ENCODE measurements at places on chromosomes 4 and X. TPM values are rescaled to one million over a fixed set of nuclear protein-coding genes. Genes with fewer than 3 reads are reported as not detected.

DNA sequence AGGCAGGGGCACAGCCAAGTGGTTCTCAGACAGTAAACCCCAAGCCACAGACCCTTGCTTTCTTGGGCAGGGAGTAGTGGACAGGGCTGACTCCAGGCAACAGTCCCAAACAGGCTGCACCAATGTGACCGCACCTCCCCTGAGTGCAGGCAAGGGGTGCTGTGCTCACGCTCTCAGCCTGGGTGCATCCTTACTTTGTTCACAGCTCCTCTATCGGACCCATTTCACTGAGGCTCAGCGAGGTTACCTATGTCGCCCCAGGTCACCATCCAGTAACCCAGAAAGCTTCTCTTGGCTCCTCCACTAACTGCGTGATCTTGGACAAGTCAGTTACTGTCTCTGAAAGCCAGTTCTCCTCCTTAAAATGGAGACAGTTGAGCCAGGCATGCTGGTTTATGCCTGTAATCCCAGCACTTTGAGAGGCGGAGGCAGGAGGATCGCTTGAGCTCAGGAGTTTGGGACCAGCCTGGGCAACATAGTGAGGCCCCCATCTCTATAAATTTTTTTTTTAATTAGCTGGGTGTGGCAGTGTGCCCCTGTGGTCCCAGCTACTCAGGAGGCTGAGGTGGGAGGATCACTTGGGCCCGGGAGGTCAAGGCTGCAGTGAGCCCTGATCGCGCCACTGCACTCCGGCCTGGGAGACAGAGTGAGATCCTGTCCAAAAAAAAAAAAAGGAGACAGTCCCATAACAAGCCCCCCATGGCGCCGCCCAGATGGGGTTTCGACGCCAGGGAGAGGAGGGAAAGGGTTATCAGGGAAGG is 823 bp upstream of the MAN2B2 start:
- no peak for DNase-seq

Gene GPR34
- 7.1 TPM for total RNA-seq

Gene SERTM2
- total RNA-seq = 5.6 TPM

DNA sequence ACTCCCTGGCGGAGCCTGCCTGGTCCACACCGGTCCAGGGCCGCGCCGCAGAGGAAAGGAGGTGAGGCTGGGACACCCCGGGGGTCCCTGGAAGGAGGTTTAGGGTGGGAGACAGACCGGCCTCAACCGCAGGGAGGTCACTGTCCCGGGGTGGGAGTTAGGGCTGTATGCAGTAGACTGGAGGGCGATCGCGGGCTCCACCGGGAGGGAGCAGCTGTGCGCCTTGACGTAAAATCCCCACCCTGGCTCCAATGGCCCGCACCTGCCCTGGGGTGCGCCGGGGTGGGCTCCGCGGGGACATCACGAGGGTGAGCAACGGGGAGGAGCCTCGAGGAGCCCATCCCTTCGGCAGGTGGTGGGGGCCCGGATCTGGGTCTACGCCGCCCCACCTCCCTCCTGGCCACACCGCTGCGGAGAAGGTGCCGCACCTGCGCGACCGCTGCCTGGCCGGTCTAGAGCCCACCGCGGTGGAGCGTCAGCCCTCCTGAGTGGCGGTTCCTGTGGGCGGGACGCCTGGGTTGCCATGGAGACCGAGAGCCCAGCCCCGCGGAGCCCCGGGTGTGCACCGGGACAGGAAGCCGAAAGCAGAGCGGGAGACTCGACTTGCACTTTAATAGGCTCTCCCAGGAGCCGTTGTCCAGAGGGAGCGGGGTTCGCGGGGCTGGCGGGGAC is 105.1 kb downstream of the ADRA2C start:
- DNase-seq = no peak

DNA sequence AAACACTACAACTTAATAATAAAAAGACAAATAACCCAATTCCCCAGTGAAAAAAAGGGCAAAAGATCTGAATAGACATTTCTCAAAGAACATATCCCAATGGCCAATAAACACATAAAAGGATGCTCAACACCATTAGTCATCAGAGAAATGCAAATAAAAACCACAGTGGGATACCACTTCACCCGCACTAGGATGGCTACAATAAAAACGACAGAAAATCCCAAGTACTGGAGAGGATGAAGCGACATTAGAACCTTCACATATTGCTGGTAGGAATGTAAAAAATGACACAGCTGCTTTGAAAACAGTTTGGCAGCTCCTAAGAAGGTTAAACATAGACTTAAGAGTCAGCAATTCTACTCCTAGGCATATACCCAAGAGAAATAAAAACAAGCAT is 140.6 kb upstream of the ARX start:
- no peak for DNase-seq

DNA sequence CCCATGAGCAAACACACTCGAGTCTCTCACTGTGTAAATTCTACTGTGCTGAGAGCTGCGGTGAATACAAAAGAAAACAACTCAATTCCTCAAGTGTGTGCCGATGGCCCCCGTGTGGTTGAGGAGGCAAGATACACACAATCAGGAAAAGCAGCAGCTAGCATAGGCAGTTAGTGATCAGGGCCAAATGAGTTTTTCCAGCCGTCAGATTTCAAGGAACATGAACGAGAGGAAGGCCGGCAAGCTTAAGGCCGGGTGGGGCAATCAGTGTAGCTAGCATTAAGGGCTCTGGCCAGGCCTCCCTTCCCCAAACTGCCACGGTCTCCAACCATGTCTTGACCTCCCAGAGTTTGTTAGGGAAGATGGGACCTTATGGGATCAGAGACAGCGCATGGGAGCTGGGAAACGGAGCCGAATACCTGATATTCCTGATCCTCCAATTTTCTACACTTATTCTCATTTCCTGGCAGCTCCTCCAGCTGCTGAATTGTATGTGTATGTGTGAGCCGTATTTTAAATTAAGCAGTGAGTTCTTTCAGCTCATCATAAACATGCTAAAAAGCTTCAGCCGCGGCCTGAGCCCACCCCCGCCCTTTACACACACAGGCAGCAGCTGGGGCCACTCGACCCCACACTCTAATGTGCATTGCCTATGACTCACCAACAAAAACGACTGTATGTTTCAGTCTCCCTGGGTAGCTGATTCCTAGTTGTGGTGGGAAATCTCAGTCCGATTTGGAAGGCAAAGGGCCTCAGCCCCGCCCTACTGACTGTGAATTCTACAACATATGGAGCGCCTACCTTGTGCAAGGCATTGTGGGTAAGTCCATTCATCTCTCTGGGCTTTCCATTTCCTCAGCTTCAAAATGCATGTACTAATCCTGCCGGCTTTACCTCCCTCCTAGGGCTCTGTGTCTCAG is 59.9 kb downstream of the RTL9 start:
- DNase-seq = peak; percentile 52

DNA sequence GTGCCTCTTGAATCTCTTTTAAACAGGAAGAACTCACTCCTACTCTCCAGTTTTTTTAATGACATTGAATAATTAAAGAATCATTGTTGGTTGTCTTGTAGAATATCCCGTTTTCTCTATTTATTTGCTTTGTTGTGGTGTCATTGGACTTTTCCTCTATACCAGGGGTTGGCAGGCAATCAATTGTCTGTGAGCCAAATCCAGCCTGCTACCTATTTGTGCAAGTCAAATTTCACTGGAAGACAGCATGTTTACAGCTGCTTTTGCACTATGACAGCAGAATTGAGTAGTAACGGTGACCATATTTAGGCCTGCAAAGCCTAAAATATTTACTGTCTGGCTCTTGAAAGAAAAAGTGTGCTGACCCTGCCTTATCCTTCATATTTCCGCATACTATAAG is 34.8 kb downstream of the POLA1 start:
- DNase-seq = no peak

- peak; percentile 75 for DNase-seq
Measured at GRCh38 chr4:148445071-148445859, 3.1 kb upstream of the NR3C2 start.

DNA sequence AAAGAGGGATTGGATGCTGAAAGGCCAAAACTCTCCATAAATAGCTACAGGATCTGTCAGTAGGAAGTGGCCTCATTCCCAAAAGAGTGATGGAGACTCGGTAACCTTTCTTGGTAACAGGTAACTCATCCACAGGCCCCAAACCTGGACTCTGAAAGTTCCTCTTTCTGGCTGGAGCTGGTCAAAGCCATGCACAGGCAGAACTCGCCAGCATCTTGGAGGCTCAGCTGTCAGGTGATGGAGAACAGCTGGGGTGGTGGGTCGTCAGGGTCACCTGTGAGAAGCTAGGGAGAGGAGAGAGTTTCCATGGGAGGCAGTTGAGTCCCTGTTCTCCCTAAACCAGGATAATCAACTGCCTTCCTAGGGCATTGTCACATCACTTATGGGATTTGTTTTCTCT is 354.3 kb upstream of the GATB start:
- no peak for DNase-seq

Gene PDLIM3
- 127 TPM for total RNA-seq

DNA sequence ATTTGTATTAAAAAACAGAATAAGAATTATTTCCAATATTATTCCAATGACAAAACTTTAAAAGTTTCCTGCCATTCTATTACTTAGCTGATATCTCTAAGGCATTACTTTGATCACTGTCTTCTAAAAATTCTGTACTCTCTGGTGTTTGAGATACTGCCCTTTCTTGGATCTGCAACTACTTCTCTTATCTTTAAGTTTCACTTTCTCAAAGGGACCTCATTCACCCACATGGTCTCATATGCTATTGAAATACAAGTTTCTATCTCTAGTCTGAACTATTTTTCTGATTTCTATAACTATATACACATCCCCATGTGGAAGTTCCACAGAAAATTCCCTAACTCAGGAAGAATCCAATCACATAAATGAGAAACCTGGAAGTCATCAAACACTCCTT is 22.2 kb downstream of the TMPRSS11E start:
- DNase-seq = no peak

Gene AFAP1
- total RNA-seq = 29.5 TPM

DNA sequence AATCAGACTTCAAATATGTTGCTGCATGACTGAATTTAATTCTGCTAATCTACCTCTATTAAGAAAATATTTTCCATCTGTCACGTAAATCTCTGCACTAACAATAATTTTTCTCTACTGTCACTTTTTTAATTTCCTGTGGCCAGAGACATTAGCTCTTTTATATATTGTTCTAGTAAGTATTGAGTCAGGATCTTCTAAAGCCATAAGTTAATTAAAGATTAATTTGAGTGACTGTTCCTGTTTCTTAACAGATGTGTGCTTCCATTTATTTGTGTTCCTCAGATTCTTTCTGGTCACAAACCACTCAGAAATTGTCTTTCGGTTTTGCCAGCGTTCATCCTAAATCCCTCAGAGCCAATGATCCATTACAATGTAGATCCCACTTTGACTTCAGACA is 2.4 kb upstream of the SMR3B start:
- DNase-seq = no peak

- DNase-seq = no peak
Measured at GRCh38 chr4:53932796-53933610, 131.4 kb downstream of the CHIC2 start.

DNA sequence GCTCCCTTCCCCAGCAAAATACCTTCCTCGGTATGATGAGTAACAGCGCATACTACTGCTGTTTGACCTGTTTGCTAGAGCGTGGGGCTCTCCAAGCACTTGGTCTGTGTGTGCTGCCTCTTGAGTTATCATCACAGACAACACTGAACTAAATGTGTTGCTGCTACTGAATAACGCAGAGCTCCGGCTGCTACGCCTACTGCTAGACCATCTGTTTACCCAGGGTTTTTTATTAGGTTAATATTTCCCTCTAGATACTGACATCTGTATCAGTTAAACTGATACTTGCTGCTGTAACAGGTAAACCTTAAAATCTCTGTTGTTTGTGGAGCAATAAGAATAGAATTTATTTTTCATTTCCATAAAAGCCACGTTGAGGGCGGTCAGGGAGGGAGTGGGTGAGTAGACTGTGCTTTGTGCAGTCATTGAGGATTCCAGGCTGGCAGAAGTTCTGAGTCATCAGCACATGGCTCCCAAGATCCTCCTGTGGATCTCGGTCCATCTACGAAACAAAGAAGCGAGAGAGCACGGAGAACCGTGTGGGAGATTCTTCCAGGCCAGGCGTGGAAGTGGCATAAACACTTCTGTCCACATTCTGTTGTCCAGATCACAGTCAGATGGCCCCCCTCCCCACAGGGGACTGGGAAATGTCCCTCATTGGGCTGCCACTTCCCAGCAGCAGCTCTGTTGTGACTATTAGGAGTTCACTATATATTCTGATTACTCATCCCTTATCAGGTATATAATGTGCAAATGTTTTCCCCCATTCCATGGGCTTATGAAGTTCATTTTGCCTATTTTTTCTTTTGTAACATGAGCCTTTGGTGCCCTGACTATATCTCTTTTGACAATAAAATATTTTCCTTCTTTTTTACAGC is 14.1 kb downstream of the GRK4 start:
- DNase-seq = no peak

GRCh38 chrX:114582698-114583395 is 1.0 kb upstream of the HTR2C start:
- no peak for DNase-seq

GRCh38 chrX:72396117-72396516 is 90.4 kb upstream of the CITED1 start:
- no peak for DNase-seq

Gene SSX4
- not detected for total RNA-seq

Gene NPY2R
- total RNA-seq = not detected

GRCh38 chr4:4488405-4489404 is 53.1 kb downstream of the STX18 start:
- peak; percentile 51 for DNase-seq

Gene TMPRSS11B
- total RNA-seq = not detected

DNA sequence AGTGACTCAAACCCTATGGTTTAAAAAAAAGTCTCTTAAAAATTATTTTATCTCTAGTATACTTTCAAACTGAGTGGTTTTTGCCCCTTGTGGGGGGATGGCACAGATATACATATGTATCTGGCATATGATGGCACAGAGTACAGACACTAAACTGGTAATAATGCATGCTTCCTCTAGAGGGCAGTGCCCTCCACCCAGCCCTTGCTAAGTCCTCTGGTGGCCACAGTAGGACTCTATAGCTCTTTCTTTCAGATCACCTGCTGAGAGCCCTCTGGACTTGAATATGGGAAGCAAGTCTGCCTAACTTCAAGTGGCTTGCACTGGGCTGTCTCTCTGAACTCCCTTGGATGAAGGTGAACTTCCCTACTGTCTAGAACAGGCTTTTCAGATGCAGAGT is 66.3 kb downstream of the TSPAN7 start:
- no peak for DNase-seq

GRCh38 chr4:138242834-138243156 is 646 bp upstream of the SLC7A11 start:
- DNase-seq = no peak

Gene GLRA2
- total RNA-seq = not detected

Gene LRCH2
- total RNA-seq = 7.4 TPM

- no peak for DNase-seq
Measured at GRCh38 chr4:169245061-169245460, 25.7 kb downstream of the SH3RF1 start.

Gene SLC30A9
- 61.3 TPM for total RNA-seq

Gene KLHL15
- 7.8 TPM for total RNA-seq

Gene RENBP
- total RNA-seq = 7.4 TPM

GRCh38 chr4:23333946-23334878 is 555.6 kb downstream of the PPARGC1A start:
- DNase-seq = no peak

Measured in ureter (tissue), 1 donor.